Right forelimb (tissue), 1 donor: ENCODE measurements at places on chromosomes 1 and 21.

DNA sequence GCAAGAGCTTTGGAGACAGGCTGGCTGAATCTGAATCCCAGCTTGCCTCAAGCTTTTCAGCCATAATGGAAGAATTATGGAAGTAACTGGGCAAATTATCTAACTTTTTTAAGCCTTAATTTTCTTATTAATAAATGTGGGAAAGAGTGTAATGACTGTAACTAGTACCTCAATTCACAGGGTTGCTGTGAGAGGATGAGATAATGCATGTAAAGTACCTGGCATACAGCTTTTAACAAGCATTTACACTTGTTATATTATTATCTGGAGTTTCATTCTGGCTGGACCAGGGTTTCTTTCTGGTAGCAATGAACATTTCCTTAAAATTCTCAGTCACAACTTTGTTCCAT is 15.9 kb upstream of the TNFSF4 start:
- DNase-seq: no peak

DNA sequence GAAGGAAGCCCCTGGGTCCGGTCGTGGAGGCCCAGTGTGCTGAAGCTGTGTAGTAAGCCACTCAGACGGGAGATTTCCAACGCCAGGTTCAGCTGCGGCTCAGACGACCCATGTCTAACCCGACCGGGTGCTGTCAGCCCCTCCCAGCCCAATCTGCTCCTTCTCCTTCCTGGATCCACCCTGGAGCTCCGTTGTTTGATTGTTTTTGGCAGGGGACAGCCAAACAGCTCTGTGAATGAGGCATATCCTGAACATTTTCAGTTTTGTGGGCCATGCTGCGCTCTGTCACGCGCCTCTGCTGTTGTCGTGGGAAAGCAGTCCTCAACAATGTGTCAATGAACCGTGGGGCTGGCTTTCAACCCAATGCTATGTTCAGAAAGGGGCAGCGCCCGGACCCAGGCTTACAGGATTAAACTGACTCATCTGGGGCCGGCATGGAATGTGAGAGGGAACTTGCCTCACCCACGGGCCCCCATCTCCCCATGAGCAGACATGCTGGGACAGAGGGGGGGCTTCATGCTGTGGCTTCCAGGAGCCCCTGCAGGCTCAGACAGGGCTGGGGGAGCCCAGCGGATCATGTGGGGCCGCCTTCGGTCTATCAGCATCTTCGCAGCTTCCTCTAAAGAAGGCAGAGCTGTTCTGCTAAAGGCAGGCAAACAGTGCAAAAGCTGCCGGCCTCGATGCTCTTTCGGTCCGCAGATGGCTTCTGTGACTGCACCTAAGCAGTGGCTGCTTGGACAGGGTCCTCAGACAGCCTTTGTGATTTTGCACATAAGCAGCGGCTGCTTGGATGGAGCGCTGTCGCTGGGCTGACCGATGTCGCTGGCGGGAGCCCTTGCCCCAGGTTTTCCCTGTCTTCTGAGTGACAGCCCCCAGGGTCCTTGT is 101.7 kb downstream of the RIPK4 start:
- DNase-seq: peak; percentile 49

GRCh38 chr1:43503534-43503933 is 27.1 kb upstream of the PTPRF start:
- DNase-seq: no peak

DNA sequence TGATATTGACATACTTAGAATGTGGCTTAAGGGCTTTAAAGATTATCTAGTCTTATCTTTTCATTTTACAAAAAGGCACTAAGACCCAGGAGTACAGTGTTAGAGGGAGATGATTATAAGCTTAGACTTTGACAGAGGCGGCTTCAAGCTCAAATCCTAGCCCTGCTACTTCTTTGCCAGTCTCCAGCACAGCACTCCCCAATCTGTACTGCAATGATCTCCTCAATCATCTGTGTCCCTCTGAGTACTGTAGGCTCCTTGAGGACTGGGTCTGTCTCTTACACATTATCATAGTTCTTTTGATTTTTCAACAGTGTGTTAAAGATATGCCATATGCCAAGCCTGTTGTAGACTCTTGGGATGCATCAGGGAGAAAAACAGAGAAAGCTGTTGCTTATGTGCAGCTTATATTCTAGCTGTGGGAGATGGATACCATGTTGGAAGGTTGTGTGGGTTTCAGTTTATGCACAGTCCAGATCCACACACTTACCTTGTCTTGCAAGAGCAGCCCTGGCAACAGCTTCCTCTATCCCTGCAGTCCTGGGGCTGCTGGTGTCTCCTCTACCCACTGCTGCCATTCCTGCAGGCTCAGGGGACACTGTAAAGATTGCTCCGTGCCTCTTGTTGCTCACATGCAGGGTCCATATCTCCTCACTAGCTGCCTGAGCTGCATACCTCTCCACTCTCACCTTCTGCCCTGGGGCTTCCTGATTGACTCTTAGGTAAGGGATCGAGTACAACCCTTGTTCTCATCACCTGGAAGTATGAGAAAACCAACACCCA is 103.9 kb upstream of the TSPAN2 start:
- DNase-seq: no peak

- DNase-seq: no peak
Measured at GRCh38 chr1:94411237-94411636, 7.0 kb upstream of the ABCD3 start.

DNA sequence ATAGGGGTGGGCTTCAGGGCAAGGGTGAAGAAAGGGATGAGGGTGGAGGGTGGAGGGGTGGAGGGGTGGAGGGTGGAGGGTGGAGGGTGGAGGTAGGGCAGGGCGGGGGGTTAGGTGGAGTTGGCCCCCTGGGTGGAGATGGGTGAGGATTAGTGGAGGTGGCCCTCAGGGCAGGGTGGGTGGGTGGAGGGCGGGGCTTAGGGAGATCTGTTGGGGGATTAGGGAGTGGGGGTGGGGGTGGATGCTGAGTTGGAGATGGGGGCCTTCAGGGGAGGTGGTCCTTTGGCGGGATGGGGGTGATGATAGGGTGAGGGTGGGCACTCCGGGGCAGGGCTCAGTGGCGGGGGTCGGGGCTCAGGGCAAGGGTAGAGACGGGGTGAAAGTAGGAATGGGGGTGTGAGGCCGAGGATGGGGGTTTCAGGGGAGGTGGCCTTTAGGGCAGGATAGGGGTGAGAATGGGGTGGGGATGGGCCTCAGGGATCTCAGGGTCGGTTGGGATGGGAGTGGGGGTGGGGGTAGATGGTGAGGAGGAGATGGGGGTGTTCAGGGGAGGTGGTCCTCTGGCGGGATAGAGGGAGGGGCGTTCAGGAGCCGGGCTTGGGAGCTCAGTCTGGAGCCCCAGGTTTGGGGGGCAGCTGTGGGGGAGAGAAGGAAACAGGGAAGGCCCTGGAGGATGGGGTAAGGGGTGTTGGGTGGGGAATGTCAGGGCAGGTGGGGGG is 800 bp upstream of the DNMT3L start:
- DNase-seq: no peak

GRCh38 chr1:33434363-33434750 is 3.5 kb upstream of the PHC2 start:
- no peak for DNase-seq

DNA sequence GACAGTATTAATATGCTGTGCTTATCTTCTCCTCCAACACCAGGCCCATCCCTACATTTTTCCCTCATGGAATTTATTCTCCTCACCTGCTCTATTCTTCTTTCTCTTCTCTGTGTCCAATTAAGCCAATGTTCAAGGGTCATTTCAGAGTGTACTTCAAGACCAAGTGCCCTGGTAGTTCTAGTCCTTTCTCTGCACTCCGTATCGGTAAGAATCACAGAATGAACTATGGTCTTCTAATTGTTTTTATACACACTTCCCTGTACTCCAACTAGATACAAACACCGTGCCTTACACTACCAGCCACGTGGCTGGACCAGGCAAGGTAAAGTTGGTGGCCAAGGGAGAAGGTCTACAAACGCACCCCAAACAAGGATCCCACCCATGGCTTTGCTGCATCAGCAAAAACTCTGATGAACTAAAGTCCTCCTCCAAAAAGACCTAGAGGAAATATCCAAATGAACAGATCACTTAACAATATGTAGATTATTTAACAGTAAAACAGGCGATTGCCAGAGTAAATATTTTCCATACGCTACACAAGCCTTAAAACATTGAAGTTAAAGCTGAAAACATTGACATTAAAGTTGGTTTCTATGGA is 40.1 kb upstream of the LPAR3 start:
- no peak for DNase-seq

DNA sequence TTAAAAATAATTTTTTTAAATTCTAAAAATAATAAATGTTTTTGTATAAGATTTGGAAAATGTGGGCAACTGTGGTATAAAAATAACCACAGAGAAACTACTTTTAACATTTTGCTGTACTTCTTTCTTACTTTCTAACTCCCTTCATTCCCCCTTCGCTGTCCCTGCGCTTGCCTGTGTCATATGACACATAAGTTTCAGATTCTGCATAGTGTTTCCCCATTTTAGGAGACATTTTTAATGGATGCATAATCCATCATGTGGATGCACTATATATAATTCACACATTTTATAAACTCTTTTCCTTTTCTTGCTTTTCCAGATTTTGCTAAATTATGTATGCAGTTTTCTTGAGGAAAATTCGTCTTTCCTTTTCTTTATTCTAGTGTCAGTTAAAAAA is 16.3 kb downstream of the ATG4C start:
- DNase-seq: no peak

- peak; percentile 58 for DNase-seq
Measured at GRCh38 chr1:230758709-230759368, 11.7 kb downstream of the CAPN9 start.

DNA sequence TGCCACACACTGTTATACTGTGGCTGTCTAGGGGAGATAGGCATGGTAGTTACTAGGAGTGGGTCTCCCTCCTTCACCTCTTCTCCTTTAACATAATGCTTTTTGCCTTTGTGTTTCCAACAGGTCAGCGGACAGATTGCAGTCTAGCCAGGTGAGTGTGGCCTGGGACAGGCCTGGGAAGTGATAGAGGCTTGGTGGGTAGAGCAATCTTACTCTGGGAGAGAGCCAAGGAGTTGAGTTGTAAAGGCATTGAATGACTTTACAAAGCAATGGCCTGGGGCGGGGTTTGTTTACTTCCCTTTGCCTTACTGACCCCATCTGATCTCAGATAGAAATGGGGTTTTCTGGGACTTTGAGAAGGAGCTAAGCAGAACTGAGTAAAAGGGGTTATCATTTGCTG is 51.0 kb upstream of the IKBKE start:
- DNase-seq: no peak

- DNase-seq: no peak
Measured at GRCh38 chr1:17027403-17027802, 15.7 kb upstream of the ATP13A2 start.

DNA sequence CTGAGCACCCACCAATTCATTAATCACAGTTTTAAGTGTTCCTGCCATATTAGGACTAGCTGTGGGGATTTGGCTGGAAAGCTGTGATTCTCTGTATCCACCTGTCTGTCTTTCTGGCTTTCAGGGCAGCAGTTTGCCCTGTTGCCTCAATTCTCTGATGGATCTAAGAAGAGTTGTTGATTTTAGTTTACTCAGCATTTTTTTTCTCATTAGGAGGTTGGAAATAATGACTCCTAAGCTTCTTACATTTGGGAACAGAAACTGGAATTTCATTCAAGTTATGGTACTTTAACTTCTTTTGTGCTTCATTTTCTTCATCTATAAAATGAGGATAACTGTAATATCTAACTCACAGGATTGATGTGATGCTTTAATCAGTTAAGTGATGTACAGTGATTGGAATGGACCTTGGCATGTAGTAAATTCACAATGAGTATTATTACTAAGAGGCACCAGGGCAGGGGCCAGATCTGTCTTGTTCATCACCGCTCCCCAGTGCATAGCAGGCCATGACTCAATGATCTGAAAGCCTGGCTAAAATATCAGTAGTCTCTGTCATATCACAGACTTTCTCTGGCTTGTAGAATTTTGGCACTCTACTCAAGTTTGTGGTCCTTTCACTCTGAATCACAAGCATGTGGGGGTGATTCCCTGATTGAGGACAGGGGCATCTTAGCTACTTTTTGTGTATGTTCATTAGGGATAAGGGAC is 51.4 kb upstream of the GREM2 start:
- no peak for DNase-seq

- no peak for DNase-seq
Measured at GRCh38 chr21:15686506-15686905, 43.3 kb upstream of the USP25 start.

- no peak for DNase-seq
Measured at GRCh38 chr1:167013108-167013929, 24.2 kb downstream of the MAEL start.

DNA sequence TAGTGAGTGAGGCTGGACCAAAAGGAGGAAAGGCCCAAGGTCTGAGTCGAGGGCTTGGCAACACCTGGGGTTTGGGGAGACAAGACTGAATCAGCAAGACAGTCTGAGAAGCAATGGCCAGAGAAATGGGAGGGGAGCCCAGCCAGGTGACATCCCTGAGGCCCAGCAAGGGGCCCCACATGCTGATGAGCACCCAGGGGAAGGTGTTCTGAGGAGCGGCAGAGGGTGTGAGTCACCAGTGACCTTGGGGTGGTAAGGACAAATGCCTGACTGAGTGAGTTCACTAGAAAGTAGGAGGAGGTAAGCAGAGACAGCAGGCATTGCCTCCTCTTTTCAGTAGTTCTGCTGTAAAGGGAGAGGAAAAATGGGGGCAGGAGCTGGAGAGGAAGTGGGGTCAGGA is 192.4 kb upstream of the GALNT2 start:
- DNase-seq: no peak

DNA sequence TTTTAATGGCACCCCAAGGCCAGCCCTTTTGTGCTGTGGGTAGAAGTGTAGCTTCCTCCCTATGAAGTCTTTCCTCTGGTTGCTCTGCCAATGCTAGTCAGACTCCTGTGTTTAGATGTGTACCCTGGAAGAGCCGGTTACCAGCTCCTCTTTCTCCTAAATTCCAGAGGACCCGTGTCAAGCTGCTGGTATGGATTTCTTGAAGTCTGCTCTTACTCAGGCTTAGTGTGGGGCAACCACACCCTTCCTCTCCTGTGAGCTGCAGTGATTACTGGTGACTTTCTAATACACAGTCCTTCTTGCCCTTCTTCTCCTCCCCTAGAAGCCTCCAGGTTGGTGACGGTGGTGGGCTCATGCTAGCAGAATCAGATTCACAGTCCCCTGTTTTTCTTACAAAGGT is 74.1 kb upstream of the AKT3 start:
- no peak for DNase-seq

DNA sequence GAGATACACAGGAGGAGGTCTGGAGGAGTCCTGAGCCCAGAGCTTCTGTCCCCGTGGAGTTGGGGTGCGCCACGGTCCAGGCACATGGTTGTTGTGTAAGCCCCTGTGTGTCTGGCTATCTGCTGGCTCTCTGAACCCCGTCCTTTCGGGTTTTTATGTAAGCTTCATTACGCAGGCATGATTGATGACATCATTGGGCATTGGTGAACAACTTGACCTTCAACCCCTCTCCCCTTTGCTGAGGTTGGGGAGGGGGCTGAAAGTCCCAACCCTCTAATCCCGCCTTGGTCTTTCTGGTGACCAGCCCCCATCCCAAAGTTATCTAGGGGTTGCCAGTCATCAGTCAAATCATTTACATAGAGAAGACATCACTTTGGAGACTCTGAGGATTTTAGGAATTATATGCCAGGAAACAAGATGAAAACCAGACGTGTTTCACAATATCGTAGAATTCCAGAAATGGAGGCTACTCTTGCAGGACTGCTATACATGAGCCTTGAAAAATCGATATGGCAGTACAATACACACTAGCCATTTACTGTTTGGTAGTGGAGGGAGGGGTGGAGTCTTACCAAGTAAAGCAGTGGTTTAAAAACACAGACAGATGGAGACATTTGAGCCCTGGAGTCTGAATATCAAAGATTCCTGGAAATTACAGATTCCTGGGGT is 69.8 kb upstream of the SCAF4 start:
- DNase-seq: no peak
